ENCODE measurements at places on chromosomes 16 and 17.

GRCh38 chr16:66587881-66588600, 8.8 kb downstream of the CMTM2 start:
- no peak for DNase-seq

DNA sequence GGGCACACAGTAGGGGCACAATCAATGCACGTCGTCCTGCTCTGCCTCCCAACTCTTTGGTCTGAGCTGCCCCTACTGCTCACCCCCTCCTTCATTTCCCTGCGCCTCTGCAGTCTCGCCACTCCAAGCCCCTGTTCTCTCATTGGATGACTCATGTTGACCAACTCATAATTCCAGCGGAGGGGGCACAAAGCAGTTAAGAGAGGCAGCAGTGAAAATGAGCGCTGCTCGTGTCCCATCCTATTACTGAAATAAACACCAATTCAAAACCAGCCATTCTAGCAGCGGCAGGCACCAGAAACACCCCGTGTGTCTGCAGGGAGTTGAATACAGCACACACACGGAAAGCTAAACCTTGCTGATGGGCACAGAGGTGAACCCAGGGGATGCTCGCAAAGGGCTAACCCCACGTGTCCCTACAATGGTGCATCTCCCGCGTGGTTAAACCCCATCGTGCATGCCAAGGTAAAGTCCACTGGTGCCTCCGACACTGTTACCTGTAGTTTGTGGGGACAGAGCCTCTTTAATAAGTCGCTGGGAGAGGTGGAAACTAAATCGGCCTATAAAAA, 310.4 kb downstream of the XYLT1 start:
- DNase-seq, result no peak

GRCh38 chr17:60823515-60823914, 145.9 kb downstream of the BCAS3 start:
- DNase-seq, result no peak

DNA sequence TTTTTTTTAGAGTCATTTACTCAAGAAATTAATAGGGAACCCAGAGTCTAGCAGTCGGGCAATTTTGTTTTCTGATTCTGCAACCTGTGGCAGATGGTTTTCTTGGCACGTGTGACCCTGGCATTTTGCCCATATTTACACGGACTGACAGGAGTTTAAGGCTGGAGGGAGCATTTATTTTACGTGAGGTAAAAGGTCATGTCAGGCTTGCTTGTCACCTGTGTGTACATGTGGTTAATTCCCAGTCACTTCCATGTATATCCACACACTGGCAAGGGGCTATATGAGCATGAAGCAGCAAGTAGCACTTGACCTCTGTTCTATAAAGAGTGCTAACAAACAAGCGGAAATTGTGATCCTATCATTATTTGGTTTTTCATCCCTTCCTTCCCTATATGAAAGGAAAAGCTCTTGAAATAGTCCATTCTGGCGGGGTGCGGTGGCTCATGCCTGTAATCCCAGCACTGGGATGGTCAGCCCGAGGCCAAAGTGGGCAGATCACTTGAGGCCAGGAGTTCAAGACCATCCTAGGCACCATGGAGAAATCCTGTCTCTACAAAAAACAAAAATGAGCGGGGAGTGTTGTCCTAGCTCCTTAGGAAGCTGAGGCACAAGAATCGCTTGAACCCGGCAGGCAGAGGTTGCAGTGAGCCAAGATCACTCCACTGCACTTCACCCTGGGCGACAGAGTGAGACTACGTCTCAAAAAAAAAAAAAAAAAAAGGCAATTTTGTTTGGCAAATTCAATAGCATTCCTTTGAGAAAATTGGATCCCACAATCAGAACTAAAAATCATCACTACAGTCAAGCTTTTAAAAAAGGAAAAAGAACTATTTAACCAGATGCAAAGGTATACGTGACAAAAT, 2.1 kb downstream of the SPAG9 start:
- peak; percentile 41 for DNase-seq

DNA sequence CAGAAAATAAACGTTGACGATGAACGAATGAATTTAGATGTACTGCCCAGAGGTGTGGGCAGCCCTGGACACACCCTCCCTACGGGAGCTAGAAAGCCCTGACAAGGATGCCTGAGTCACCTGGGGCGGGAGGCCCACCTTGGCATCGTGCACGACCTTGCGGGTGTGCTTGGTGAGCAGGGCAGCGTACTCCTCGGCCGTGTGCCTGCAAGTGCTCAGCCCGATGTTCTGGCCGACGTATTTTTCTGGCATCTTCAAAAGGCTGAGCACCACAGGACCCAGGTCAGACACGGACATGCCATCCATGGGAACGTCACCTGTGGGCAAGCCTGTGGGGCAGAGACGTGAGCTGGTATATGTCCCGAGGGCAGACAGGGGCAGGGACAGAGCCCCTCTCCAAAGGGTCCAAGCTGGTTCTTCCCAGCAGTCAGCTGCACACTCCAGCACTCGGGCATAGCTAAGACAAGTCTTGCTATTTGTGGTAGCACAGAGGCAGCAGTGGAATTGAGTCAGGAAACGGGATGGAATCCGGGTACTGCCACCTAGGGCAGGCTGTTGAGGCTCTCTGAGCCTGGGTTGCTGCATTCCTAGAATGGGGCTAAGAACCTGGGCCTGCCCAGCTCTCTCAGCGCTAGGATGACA, 10.8 kb downstream of the NMRAL1 start:
- DNase-seq, result no peak

DNA sequence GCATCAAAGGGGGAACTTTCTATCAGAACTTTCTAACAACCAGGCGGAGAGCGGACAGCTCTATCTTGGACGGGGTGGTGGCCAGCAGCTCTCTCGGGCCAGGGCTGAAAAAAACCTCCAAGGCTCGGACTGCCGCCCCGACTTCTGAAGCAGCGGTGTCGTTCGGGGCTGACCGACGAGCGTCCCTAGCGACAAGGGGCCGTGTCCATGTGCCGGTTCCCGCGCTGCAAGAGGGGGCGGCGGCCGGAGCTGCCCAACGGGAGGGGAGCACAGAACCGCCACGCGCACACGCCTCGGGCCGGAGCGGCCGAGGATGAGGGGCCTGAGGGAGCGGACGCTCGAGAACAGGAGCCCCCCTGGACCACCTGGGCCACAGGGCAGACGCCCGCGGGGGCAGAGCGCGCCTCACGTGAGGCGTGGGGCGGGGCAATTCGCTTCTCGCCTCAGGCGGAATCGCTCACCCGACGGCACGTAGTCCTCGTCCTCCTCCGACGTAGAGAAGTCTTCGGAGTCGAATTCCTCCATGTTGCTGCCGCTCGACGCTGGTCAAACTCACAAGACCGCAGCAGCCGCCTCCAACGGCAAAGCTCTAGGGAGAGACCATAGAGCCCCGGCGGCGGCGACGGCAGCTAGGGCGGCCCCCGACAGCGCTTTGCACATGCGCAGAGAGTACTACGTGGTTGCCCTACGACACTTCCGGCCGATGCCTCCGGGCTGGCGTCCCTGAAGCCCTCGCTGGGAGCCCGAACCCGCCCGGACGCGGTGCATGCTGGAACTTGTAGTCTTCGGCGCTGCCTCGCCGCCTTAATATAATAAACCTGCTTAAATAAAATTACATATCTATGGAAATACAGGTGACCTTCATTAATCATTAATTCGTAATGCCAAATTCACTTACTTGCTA, at the start of gene CFDP1:
TSS of gene CFDP1 (minus strand) at position 676 of the 904 bp plus-strand sequence. CDS start at position 525, 151 bp downstream.
- DNase-seq, result peak; percentile 97

GRCh38 chr16:88774544-88775393, 10.3 kb downstream of the PIEZO1 start:
- DNase-seq, result no peak

DNA sequence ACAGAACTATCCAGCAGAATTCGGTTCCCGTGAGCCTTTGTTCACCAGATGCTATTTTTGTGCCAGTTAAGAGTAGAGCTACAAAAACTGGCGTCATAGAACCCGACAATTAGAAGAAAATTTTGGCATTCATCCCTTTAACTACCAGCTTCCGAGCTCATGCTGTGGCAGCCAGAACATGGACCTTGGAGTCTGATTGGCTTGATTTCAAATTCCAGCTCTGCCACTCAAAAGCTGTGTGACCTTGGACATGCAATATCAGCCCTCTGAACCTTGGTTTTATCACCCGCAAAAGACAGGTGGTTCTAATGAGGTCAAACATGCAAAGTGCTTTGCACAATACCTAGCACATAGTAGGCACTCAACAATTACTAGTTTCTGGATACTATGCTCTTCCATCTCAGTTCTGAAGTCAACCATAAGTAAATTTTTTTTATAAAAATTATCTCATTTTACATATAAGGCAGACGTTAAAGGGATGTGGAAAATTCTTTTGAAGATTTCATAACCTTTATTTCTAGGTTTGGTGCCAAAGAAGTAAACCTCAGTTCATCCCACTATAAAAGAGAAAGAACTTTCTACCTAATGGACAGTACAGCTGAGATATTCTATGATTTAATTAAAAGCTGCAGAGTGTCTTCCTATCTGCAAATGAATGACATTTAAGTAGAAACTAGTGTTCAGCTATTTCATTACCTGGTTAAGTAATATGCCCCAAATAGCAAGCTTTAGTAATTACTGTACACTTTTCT, 331.5 kb downstream of the HAPSTR1 start:
- no peak for DNase-seq

DNA sequence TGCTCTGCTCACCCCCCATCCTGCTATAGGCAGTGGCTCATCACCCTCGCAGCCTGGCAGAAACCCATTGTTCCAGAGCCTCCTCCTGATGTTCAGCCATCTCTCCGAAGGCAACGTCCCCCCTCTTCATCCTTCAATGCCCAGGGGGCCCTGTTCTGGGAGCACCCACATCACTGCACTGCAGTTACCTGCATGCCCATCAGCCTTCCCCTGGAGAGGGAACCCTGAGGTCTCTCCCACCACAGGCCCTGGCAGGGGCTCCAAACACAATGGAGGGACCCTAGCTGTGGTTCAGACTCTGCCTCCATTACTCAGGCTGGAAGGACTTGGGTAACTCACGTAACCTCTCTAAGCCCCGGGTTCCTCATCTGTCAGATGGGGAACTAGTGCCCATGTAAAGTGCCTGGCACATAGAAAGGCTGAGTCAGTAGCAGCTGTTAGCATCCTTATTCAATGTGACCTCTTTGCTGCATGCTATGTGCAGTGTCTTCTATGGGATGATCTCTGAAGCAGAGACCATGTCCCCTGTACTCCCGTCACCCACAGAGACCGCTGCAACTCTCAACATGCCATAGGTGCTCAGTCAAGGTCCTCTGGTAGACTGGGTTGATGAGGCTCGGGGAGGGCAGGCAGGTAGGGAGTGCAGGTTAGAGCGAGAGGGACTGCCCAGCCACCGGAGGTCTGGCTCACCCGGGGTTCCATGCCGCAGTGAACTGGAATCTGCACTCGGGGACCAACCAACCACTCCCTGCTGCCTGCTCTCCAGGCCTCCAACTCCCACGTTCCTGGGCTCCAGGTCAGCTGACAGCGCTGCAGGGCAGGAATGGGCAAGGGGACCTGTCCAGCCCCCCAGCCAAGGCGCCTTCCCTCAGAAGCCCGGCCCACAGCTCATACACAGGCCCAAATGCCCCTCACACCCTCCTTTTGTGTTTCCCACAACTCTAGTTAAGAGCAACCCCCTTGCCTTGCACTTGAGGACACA, 233.2 kb downstream of the ZNF423 start:
- DNase-seq, result no peak

GRCh38 chr17:36947922-36948716, 635 bp upstream of the AATF start:
- DNase-seq, result peak; percentile 14

GRCh38 chr17:63517825-63518534, 5.2 kb upstream of the KCNH6 start:
- no peak for DNase-seq

DNA sequence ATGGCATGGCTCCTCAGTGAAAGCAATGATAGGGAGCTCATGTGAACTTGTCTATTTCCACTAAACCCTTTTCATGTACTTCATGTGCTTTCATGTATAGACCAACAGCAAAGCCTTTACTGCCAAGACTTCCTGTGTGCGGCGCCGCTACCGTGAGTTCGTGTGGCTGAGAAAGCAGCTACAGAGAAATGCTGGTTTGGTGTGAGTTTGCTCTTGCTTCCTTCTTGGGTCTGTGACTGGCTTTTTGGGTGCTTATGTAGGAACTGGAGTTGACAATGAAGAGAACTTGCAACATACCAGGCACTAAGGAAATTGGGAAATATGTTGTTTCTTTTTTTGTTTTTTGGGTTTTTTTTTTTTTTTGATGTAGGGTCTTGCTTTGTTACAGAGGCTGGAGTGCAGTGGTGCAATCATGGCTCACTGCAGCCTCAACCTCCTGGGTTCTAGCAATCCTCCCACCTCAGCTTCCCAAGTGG, 5.7 kb downstream of the SNX11 start:
- no peak for DNase-seq

GRCh38 chr16:56068314-56068713, 123.0 kb upstream of the GNAO1 start:
- DNase-seq, result no peak

DNA sequence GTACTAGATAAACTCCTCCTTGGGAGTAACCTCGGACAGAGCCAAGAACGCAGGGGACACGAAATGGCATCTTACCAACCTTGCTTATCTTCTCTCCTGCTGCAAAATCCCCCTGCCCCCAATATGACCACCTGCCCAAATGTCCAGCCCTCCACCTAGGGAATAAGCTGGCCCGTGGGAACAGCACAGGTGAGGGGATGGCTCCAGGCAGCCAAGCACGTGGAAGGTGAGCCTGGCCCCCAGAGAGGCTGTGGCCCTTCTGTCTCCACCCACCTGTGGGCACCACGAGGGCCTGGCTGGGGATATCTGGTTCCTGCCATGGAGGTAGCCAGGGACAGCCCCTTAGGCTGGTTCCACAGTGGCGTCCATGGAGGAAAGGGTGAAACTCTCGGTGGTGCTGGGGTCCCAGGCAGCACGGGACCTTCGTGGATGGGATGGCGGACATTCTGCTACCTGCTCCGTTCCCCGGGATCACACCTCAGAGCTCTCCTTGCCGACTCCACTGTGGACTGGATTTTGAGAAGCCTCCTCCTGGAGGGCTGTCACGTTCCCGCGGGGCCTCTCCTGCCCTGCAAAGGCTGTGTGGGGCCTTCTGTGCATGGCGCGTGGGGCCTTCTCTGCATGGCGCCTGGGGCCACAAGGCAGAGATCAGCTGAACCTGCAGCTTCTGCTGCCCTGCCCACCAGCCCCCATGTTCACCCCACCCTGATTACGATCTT, 388.5 kb upstream of the TNRC6C start:
- DNase-seq, result no peak

GRCh38 chr16:67196881-67197280, 2.0 kb upstream of the ELMO3 start:
- no peak for DNase-seq

DNA sequence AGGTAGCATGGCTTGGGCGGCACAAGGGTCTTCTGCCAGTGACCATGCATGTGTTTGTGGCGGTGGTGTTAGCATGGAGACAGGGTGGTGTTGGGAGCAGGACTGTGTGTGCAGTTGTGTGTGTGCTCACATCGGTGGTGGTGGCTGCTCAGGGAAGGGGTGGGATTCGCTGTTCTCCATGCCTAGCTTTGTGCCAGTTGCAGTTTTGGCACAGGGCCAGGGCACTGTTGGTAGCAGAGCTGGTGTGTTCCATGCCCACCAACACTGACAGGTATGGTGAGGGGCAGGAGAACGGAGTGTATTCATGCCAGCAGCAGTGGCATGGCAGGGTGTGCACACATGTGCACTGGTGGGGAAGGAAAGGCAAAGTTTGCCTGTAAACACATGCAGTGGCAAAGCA, 77.3 kb upstream of the TEKT1 start:
- DNase-seq, result no peak
